Stimulated activated naive B cell treated with anti-CD40 and anti-IgM and Interleukin-4, amounts not matched to agents 10 μg/mL and 1 μg/mL and 100 μg/mL, for 72 hours (primary cell): ENCODE measurements at places on chromosomes 6 and 20.
A peak's percentile ranks its signal among the peaks of the same experiment; 100 is the strongest.

- no peak for DNase-seq
Observed at GRCh38 chr6:83758533-83758932, 49.6 kb upstream of the SNAP91 start.

DNA sequence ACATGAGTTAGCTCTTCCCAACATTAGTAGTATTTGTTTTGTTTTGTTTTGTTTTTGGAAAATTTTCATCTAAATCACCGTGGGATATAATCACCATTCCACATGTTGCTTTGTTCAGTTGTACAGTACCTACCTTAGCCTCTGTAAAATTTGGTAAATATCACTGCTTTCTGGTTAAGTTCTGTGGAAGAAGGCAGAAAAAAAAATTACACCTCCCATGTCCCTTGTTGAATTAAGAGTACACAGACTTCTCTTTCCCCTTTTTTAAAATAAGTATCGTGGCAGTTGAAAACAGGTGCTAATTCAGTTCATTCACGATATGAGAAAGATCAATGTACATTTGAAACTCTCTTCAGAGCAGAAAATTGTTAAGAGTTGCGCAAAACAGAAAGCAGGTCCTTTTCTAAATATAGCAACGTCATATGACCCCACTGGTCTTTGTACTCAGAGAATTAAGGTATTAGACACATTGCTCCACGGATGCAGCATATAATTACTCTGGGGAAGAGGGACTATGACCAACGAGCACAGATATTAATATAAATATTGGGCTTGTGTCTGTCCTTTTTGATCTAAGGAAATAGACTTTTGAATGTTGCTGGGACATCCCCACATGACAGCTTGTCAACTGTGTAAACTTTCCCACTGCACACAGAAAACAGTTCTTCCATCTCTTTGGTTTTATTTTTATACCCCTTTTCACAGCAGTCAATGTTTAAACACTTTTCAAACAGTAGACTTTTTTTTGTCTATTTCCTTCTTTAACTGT lies 58.6 kb upstream of the ZNF217 start:
- DNase-seq = no peak

- no peak for DNase-seq
Observed at GRCh38 chr6:16576451-16577368, 184.6 kb downstream of the ATXN1 start.

- DNase-seq = peak; percentile 23
Observed at GRCh38 chr6:2749969-2750600, 637 bp downstream of the MYLK4 start.

DNA sequence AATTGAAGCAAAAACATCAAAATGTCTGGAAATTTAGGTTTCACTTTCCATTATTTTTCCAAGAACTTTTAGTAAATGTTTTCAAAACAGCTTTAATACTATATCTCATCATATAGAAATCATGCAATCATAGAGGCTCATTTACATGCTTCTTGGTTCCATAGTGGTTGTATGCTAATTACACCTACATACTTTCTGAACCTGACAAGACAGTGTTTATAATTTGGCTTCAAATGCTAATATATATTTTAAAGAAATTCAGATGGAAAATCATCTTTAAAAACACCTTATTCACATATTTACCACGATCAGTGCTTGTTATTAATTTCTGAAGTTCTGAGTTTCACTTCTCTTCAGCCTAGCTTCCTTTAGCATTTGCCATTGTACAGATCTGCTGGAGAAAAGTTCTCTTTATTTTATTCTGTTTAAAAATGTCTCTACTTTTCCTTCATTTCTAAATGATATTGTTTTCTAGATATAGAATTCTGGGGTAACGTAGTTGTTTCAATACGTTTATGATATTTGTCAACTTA lies 89.9 kb downstream of the PLCB1 start:
- DNase-seq = no peak
